AG09319 (cell line): ENCODE measurements at places on chromosomes 5 and 9.

GRCh38 chr9:124214116-124214515 is 43.6 kb upstream of the NEK6 start:
- DNase-seq: no peak

DNA sequence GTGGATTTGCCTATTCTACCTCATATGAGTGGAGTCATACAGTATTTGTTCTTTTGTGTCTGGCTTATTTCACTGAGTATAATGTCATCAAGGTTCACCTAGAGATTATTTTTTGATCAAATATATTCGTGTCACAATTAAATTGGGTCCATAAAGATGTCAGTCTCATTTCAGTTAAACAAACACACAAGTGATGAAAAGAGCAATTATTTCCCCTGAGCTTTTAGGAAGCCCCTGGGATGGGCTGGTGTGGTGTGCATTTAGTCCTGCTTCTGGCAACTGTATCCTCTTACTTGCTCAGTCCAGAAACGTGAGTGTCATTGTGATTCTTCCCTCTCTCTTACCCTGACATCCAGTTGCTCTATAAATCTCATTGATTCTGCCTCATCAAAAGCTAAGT is 52.8 kb upstream of the CARTPT start:
- no peak for DNase-seq

DNA sequence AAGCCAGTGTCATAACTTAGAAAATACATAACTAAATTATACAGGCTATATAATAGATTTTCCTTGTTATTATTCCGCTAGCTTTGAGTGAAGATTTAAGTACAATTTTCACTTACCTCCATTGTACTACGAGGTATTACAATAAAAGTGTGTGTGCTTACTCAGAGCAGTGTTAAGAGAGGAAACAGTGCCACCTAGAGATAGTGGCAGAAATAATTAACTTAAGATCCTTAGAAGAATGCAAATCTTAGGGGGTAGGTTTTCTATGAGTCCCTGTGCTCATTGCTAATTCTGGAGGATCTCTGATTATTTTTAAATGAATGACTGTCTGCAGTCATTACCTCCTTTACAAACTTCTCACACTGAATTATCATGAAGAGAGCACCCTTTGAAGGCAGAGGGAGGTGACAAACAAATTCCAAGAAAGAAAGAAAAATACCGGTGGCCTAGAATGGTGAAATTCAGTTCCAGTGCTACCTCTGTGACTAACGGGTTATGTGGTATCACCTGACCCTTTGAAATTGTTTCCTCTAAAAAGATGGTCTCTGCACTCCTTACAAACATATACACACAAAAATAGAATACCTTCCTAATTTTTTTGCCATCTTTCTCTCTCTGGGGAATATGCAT is 379.8 kb downstream of the TRIM36 start:
- no peak for DNase-seq

DNA sequence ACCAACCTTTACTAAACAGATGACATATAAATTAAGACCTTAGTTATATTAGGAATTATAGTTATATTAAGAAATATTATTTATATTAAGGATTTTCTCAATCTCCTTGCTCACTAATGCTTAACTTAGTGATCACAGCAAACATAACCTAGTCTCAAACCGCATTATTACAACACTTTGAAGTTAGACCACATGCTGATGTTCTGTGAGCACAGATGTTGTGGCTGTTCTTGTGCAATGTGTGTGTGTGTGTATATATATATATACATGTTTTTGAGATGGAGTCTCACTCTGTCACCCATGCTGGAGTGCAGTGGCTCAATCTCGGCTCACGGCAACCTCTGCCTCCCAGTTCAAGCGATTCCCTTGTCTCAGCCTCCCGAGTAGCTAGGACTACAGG is 20.5 kb downstream of the ELP1 start:
- no peak for DNase-seq

GRCh38 chr9:97507428-97507984 is 6.0 kb downstream of the TMOD1 start:
- DNase-seq: no peak

DNA sequence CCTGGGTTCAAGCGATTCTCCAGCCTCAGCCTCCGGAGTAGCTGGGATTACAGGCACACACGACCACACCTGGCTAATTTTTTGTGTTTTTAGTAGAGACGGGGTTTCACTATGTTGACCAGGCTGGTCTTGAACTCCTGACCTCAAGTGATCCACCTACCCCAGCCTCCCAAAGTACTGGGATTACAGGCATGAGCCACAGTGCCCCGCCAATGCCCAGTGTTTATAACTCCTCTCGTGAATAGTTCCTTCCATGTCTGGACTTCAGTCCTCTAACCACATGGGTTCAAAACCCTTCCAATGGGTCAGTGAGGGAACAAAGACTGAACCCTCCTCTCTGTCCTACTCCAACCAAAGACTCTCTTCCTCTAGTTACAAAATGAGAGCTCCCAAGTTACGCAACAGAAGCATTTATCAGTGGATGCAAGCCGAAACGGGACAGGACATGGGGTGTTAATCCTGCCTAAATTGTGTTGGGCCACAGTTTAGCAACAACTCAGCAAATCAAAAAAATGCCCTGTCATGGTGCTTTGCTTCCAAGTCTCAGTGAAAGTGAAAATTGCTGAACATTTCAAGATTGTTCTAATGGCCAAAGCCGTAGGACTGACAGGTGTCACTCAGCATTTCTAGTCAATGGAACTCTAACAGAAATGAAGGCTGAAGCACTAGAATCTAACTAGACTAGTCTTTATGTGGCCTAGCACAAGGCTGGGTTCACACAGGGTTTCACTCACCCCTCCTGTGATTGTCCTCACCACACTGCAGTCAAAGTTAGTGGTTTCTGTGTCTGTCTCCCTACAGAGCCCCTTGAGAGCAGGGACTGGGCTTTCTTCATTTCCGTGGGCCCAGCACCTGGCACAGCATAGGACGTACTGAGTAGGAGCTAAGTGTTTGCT is 3.2 kb upstream of the TMEM245 start:
- DNase-seq: no peak

- no peak for DNase-seq
Measured at GRCh38 chr5:53333160-53333559, 147.3 kb upstream of the FST start.

- no peak for DNase-seq
Measured at GRCh38 chr5:78843436-78843835, 141.7 kb downstream of the ARSB start.

DNA sequence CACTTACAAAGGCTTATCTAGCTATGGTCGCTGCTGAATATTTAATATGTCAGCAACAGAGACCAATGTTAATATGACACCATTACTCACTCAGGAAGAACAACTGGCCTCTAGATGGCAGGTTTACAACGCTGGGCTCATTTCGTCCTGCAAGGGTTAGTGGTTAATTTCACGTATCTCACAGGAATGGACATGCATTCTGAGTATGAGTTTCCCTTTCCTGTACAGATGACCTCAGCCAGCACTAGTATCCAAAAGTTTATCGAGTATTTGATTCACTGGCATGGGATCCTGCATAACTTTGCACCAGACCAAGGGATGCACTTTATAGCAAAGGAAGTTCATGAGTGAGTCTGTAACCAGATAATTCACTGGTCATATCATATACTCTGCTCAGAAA is 8.7 kb upstream of the TRPC7 start:
- DNase-seq: no peak

DNA sequence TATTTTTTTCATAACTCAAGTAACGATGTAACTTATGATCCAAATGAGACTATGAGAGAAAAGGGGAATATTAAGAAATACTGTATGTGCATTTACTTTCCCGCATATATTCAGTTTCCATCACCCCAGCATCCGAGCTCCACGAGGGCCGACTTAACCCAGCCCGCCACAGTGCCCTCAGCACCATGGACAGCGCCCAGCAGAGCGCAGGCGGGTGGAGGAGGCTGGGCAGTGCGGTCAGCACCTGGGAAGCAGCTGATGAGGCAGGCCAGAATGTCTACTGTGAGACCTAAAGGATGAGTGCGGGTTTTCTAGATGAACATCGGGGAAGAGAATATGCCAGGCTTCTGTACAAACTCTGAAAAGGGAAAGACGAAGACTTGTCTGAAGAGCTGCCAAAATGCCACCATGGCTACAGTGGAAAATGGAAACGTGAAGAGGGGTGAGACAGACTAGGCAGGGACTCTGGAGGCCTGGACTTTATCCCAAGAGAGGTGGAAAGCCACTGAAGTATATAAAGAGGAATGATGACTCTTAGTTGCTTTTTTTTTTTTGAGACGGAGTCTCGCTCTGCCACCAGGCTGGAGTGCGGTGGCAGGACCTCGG is 34.5 kb upstream of the MED27 start:
- peak; percentile 14 for DNase-seq

DNA sequence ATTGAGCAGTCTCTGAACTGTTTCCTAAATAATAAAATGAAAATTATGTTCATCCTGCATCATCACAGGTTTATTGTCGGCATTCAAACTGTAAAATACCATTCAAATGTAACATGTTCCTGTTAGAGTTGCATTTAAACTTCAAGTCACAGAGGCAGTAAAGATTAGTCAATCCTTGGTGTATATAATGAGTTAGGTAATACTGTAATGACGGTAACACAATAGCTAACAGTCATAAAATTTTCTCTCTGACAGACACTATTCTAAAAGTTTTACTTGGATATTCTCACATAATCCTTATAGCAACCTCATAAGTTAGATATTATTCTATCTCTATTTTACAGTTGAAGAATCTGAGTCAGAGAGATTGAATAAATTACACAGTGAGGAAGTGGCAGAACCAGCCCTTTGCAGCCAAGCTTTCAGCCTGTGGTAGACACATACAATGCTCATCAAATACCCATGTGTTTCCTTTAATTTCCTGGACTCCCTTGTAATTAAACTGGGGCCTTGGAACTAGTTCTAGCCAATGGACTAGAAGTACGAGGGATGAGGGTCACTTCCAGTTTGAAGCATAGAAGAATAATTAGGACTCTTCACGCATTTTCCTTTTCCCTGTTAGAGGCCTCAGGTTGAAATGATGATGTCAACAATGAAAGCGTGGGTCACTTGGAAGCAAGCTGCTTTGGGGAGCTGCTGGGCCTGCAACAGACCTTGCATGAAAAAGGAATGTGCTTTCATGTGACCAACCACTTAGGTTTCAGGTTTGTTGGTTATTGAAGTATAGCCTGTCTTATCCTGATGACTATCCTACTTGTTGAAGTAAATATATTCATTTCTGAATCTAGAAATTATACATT is 12.3 kb upstream of the CAST start:
- no peak for DNase-seq

- DNase-seq: peak; percentile 56
Measured at GRCh38 chr5:15959370-15960164, 220.0 kb downstream of the MARCHF11 start.

DNA sequence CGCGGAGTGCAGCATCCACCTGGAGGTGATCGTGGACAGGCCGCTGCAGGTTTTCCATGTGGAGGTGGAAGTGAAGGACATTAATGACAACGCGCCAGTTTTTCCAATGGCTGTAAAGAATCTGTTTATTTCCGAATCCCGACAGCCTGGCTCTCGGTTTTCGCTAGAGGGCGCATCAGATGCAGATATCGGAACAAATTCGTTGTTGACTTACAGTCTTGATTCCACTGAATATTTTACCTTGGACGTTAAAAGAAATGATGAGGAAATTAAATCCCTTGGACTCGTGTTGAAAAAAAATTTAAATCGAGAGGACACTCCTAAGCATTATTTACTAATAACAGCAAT is 611 bp downstream of the PCDHA3 start:
- no peak for DNase-seq

GRCh38 chr5:73312146-73312871 is 136.3 kb downstream of the FOXD1 start:
- no peak for DNase-seq

DNA sequence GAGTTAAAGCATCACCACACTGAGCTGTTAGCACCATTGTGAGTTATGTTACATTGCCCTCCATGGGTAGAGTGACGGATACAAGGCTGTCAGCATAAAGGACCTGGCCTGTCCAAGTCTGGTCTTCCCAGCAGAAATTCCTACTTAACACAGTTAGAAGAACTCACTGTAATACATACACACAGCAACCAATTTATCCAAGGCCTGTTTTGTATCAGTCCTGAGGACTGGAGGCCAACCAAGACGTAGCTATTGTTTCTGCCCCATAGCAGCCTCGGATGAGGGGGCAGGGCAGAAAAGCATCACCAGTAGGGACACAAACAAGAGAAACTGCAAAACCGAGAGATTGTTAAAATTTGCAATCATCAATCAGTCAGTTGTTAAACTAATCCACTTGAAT is 66.0 kb upstream of the CKMT2 start:
- no peak for DNase-seq

DNA sequence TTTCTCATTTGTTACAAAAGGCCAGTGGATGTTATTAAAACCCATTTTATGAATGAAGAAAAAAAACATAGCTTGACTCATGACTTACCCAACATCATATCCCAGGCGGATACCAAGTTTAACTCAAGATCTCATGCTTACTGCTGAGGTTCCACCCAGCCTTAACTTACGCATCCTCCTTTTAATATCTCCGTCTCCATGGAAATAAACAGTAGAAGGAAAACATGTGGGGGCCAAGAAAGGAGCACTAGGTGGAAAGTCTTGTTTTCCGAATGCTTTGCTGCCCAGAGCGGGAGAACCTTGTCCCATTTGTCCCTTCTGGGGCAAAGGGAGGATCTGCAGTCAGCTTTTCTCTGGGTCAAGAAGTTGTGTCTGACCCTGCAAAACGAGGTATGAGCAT is 44.1 kb downstream of the ANGPTL2 start:
- no peak for DNase-seq

DNA sequence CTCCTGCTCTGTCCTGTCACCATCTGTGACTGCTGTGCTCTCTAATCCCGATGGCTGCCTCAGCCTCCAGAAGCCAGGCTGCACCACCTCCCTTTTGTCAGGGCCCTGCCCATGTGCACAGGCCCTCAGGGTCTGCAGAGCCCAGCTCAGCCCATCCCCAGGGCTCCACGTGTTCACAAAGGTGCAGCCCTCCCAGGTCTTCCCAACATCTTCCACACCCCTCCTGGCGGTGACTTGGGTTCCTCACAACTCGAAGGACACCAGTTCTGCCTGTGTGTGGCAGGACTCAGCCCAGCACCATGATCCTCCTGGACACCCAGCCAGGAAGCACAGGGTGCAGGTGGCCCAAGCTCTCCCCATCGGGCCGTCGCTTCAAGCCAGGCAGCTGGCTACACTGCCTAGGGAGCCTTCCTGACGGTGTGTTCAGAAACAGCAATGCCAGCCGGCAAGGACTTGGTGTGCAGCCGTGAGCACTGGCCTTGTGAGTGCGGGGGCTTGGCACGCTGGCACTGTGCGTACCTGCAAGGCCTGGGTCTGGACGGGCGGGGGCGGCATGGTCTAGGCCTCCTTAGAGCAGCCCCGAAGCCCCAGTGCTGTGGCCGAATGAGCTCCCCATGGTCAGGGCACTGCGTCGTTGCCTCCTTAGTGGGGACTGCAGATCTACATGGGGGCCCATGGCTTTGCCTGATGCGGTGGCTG is 96.1 kb downstream of the MRPL36 start:
- DNase-seq: no peak

- no peak for DNase-seq
Measured at GRCh38 chr9:129177443-129177790, 644 bp downstream of the IER5L start.
